ENCODE measurements at places on chromosomes 6 and 20. TPM values are rescaled to one million over a fixed set of nuclear protein-coding genes. Genes with fewer than 3 reads are reported as not detected.

Gene RWDD1
- 36.5 TPM for total RNA-seq

Gene MEA1
- 67.9 TPM for total RNA-seq

DNA sequence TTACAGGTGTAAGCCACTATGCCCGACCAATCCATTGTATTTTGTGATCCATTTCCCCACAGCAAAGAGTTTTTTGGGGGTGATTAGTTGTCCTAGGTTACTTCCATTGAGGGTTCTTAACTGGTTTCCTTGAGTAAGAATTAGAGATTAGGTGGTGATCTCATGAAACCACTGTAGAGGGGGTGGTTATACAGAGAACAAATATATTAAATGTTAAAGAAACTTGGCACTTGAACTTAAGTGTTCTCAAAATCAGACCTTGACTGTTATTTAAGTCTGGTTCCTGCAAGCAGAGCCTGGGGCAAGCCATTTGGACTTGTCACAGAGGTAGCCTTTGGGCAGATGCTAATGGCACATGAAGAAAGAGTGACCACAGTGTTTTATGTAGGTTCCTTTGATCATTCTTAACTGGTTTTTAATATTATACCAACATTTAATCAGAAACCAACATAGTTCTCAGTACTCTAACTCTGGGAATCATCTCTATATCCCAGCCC is 288.5 kb downstream of the SOX4 start:
- DNase-seq = no peak

DNA sequence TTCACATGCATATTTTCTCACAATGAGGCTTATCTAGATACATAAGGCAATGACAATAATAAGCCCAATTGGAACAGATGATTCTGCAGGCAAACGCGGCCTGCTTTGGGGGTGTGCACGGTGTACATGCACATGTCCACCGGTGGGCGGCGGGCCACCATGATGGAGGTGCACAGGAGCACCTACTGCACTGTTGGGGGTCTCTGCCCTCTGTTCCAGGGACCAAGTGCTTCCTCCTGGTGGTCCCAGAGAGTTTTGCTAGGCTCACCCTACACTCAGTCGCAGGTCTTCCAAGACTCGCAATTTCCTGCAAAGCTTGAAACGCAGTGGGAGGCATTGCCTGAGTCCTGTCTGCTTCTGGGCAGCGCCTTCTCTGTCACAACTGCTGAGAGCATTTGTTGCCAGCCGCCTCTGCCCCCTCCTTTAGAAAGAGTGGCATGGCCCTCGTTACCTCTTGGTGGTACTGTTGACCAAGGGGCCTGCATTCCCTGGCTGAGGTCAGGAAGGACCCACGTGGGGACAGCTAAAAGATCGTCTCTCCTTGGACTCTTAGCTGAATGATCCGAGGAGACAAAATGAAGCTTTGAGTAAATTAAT is 135.3 kb downstream of the ERMARD start:
- no peak for DNase-seq

- DNase-seq = no peak
Observed at GRCh38 chr6:152091201-152091600, 283.7 kb downstream of the ESR1 start.

DNA sequence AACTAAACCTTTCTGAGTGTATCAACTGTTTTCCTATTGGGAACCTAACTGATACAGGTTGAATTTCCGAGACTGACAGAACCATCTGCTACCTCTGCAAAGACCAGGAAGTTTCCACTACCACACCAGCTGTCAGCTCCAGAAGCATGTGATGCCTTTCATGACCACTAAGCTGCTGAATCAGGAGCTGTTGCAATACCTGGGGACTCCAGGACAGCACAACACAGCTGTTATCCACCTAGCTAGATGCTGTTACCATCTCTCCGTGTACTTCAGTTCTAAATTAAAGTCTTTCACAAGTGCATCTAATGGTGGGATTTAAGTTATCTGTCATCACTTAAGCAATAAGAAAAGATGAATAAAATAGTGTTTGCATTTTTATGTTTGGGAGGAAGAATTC is 158.2 kb upstream of the IMPG1 start:
- DNase-seq = no peak

- no peak for DNase-seq
Observed at GRCh38 chr20:17499041-17499440, 32.1 kb downstream of the BFSP1 start.

Measured in OCI-LY7 (cell line).